ENCODE measurements at places on chromosomes 12 and 14.

DNA sequence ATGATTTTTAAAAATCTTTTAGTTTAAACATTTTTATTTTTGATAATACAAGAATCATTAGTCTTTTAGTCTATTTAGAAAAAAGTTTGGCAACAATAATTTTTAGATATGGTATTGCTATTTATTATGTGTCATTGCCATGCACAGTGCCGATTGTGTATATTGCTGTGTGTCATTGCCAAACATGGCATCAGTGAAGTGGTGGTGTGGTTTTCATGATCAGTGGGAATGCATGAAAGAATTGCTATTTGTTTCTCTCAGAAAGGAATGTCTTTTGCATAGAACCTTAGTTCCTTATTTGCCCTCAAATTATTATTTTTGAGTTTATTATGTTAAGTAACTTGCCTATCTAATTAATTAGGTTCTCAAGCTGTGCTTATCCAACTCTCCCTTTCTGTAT lies 397.5 kb upstream of the PDE3A start:
- DNase-seq: no peak

- no peak for DNase-seq
These were observed 10.1 kb downstream of the PTGDR start for GRCh38 chr14:52277552-52277951.

- no peak for DNase-seq
These were observed 10.2 kb downstream of the TPCN1 start for GRCh38 chr12:113231235-113232088.

GRCh38 chr12:116402163-116402939 lies 124.9 kb upstream of the MED13L start:
- no peak for DNase-seq

DNA sequence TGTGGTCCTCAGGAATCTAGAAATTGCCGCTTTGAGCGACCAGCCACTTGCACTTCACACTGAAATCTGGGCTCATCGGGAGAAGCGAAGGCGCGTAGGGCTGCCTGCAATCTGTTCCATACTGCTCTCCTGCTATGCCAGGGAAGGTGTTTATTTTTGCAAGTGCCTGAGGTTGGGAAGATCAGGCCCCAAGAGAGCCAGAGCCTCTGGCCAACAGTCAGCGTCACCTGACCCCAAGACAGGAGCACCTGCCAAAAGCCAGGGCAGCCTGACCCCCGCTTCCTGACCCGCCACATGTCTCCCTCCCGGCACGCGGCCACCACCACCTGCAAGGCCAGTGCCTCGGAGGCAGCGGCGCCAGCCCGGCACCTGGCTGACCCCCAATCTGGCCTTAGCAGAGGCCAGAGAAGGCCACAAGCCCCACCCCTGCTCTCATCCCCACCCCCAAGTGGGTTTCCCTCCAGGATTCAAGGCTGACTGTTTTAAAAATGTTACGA lies 94.4 kb downstream of the CHGA start:
- no peak for DNase-seq

DNA sequence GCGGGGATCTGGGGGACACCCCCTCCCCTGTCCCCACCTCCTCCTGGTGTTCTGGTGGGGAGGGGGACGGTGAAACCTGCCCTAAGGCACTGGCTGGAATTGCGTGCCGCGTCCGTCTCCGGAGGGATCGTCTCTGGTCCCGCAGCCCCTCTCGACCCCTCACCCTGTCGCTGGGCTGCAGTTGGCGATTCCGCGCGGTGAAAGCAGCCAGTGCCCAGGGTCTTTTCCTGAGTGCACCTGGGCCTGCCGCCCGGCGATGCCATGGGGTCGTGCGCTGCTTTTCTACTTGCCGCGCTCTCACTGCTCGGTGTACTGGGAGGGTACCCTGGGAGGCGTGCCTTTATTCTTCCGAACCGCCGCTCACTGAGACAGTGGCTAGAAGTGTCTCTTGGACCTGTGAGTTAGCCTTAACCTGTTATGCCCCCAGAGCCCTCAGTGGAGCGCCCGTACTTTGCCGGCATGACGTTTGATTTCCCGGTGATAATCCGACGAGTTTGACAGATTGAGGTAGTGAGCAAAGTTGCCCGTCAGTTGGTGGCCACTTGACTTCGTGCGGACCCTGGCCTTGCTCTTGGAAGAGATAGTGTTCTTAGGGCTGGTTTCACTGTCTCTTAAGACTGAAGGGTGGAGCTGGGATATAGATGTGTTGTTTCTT lies 788 bp downstream of the SFSWAP start:
- no peak for DNase-seq

DNA sequence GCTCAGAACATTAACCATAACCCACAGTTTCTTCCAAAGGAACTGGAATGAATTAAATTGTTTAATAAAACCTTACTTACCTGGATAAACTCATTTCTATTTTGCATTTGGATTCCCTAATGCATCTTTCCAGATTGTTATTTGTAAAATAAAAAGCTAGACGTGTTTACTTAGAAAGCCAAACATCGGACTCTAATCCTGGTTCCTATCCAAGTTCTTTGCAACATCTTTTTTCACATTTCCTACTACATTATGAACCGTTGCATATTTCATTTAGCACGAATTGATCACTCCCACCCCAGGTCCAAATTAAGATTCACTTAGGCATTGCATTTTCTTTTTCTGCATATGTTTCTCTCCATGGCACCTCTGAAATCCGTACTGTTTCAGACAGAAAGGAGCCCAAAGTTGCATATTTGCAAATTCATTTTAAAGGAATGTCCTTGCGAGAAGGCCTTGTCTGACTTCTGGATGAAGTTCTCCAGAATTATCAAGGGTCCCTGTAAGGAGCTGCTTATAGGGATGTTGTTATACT lies 164.4 kb upstream of the GSC start:
- no peak for DNase-seq

DNA sequence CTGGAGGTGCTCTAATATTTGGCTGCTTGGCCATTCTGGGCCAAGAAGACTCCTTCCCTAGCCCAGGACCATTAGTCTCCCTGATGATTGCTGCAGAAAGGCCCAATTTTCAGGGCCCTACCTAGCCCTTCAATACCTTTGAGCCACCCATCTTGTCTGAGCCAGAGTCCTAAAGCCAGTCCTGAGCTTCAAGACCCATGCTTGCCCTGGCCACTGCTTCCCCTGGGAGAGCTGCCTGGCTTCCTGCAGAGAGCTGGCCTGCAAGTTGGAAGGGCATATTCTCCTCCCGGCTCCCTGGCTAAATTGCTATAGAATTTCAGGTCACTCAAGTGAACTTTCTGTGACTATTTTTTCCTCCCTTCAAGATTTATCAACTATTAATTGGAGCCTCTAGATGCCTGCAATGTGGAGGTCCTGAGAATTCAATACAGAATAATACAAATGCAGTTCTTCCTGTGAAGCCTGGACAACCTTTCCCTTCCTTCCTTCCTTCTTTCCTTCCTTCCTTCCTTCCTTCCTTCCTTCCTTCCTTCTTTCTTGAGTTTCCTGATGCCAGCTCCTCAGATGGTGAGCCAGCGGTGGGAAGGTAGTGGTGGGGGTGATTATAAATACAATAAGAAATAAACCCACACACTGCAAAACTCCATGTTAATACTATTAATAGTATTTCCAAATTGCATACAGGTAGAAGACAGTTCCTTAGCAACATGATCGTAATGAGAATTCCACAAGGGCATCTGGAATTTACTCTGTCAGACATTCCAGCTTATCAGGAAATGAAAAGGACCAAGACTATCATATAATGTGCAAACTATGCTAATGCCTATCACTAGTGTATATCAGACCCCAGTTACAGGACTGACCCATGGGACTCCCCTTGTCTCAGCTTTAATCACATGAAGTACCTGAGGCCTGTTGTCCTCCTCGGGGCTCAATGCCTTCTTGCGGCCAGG lies 108.1 kb downstream of the ZFP36L1 start:
- no peak for DNase-seq

GRCh38 chr12:31274520-31275300 lies 51.2 kb downstream of the SINHCAF start:
- DNase-seq: no peak

DNA sequence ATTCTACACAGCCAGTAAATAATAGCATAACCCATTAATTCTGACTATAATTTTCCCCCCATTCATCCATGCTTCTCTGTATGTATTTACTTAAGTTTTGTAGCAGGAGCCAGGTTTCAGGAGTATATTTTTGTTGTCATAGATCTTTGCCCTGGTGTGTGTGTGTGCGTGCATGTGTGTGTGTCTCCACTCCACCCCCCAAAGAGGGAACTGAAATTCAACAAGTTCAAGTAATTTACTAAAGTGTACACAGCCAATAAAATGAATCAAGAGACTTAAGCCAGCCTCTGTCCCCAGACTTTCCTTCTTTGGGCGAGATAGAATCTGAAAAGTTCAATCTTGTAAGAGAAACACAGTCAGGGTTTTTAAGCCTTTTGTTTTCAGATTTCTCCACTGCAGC lies 792.0 kb downstream of the MED13L start:
- DNase-seq: no peak

DNA sequence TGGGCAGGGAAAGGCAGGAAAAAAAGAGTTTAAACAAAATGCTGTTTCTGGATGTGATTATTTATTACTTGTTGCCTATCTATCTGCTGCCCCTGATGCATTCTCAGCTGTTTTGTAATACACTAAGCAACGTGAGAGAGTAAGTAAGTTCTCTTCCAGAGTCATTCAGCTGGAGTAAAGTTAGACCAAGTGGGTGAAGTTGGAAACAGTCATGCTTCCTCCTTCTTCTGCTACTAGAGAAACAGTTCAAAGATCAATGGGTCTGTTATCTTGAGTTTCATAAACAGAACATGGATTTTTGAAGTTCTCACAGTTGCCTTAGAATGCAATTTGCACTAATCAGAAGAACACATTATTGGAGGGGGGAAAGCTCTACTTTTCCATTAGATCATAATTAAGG lies 279.3 kb downstream of the EGLN3 start:
- no peak for DNase-seq

- no peak for DNase-seq
These were observed 208.2 kb downstream of the DIO2 start for GRCh38 chr14:80003138-80003537.

DNA sequence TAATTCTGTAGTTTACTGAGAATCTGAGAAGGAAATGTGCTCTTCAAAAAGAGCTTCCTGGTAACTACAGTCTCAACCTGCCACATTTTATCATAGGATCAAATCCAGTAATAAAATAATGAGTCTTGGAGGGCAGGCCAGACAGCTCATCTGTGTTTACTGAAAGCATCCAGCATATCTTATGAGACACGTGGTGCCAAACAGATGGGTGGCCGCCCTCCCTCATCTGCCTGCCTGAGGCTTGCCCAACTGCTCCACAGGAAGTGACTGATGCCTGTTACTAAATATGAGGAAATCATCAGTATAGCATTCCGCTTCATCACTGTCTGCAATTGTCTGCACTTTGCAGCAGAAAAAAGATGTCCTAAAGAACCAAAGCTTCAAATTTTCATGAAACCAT lies 13.5 kb downstream of the DHRS7 start:
- DNase-seq: peak; percentile 48

GRCh38 chr12:123059500-123059899 lies 79.0 kb downstream of the ARL6IP4 start:
- DNase-seq: peak; percentile 26

DNA sequence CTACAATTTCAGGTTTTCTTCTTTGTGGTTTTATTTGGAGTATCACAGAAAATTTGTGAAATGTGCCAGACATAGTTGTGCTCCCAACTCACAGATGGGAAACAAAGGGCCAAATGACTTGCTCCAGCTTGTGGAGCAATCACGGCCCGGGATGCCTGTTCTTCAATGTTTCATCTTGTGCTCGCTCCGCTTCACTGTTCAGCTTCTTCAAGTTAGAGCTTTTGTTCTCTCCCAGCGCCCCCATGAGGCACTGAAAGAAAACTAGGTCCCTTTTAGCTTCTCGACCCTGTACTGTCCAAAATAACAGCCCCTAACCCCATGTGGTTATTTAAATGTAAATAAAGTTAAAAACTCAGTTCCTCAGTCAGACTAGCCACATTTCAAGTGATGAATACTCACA lies 187.9 kb upstream of the STXBP6 start:
- no peak for DNase-seq

DNA sequence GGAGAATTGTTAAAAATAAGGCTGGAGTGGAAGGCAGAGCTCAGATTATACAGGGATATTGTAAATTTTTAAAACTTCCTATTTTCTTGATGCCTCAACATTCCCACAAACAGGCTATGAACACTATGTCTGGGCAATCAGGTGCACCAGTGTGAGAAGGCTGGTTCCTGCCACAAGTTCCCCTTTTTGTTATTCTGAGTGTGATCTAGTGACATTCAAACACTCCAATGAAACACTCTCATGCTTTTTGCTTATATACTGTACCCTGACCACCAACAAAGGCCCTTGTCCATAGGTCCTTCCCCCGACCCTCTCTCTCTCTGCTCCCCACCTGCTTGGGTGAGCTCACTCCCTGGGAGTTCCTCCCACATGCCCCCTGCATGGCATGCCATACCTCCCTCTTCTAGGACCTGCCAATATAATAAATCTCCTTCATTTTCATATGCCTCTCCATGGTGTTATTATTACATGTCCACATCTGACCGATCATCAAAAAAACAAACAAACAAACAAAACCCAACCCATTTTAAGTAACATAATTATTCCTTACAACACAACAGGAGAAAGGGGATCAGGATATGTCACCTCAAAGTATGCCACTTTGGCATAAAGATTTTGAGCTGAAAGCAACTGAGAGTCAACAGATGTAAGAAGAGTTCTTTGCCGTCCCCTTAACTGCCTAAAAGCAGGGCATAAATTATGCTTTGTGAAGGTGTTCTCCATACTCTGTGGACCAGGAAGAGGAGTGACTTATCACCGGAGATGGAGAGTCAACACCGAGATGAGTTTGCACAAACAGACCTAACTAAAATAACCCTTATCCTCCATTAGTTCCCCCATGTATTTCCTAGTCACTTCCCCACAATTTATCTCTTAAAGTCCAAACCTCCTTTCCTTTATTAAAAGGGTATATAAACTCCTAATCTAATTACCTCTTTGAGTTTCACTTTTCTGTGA lies 42.5 kb upstream of the CATSPERB start:
- no peak for DNase-seq

DNA sequence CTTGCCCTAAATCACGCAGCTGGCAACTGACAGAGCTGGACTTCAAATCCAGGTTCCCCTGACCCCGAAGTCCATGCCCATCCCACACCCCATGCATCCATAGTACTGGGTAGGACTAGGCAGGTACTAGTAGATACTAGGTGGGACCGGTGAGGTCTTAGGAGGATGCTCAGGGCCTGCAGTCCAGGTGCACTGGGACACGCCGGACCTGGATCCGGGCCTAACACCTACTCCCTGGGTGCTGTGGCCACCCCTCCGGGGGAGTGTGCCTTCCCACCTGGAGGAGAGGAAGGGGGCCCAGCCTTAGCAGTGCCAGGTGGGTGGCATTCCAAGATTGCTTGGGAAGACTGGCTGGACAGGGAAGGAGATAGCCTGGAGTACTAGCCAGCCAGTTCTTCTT lies 64.8 kb downstream of the CACNA1C start:
- no peak for DNase-seq

All from left hindlimb (tissue), 1 donor.